ENCODE measurements at places on chromosomes 1 and 21. TPM values are rescaled to one million over a fixed set of nuclear protein-coding genes. Genes with fewer than 3 reads are reported as not detected.

SERINC2 gene
- total RNA-seq, result 237 TPM

LCE5A gene
- total RNA-seq, result not detected

OR10Z1 gene
- not detected for total RNA-seq

- DNase-seq, result no peak
Observed at GRCh38 chr1:232486454-232487207, 143.3 kb downstream of the SIPA1L2 start.

- no peak for DNase-seq
Observed at GRCh38 chr1:115764541-115764940, 4.0 kb downstream of the CASQ2 start.

RRP15 gene
- total RNA-seq, result 28.9 TPM

EXTL2 gene
- 22.1 TPM for total RNA-seq

- DNase-seq, result no peak
Observed at GRCh38 chr1:222097588-222097987, 355.7 kb upstream of the DUSP10 start.

DNA sequence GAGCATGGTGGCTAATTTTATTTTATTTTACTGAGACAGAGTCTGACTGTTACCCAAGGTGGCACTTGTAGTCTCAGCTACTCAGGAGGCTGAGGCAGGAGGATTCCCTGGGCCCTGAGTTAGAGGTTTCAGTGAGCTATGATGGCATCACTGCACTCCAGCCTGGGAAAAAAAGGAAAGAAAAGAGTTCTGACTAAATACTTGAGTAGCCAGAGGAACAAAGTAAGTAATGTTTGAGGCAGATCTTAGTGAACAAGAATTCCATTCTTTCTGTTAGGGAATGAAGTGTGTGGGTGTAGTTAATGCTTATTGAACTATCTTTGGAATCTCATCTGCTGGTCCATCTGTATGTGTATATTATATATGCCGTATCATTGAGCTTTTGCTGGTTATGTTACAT, 13.1 kb upstream of the EVI5 start:
- DNase-seq, result no peak

GRCh38 chr1:174657411-174657810, 209.6 kb downstream of the GPR52 start:
- DNase-seq, result no peak

- no peak for DNase-seq
Observed at GRCh38 chr1:36324353-36324703, 883 bp upstream of the EVA1B start.

- DNase-seq, result no peak
Observed at GRCh38 chr1:202576816-202577215, 133.4 kb downstream of the SYT2 start.

- no peak for DNase-seq
Observed at GRCh38 chr21:34156957-34157356, 83.6 kb downstream of the MRPS6 start.

OR6P1 gene
- not detected for total RNA-seq

GRCh38 chr1:34052565-34052964, 112.5 kb downstream of the CSMD2 start:
- no peak for DNase-seq

DNA sequence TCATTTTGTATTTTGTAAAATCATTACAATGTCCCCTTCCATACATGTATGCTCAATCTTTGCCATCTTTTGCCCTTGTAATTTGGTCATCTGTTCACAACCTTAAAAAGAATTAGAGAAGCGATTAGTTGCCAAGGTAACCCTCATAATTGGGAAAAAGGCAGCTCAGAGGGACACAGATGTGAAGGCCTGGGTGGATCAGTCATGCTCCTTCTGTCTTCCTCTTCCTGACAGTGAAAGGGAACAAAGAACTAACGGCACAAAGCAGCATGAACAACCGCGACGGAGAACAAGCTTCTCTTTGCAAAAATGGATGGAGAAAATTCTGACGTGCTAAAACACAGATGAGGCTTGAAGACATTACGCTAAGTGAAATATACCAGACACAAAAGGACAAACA, 78.7 kb upstream of the COG2 start:
- no peak for DNase-seq

Data from ureter (tissue), 1 donor.